ENCODE measurements at places on chromosomes 12 and 14. TPM values are rescaled to one million over a fixed set of nuclear protein-coding genes. Genes with fewer than 3 reads are reported as not detected.

DNA sequence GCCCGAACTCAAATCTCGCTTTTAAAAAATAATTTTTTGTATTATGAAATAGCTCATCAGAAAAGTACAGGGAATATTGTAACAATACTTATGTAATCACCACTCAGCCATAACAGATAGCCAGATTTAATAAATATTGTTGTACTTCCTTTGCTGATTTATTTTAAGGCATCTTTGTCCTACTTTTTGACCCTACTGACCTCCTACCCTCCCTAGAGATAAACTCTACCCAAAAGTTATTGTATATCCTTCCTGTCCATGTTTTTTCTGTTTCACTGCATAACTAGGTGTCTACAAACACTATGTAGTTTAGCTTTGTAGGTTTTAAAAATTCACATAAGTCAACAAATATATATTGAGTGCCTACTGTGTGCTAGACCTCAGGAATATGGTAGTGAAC, 25.1 kb downstream of the SOCS2 start:
- no peak for DNase-seq

CDH24 gene
- total RNA-seq, result 13.9 TPM

GRCh38 chr12:52590021-52590420, 11.2 kb downstream of the KRT72 start:
- no peak for DNase-seq

DNA sequence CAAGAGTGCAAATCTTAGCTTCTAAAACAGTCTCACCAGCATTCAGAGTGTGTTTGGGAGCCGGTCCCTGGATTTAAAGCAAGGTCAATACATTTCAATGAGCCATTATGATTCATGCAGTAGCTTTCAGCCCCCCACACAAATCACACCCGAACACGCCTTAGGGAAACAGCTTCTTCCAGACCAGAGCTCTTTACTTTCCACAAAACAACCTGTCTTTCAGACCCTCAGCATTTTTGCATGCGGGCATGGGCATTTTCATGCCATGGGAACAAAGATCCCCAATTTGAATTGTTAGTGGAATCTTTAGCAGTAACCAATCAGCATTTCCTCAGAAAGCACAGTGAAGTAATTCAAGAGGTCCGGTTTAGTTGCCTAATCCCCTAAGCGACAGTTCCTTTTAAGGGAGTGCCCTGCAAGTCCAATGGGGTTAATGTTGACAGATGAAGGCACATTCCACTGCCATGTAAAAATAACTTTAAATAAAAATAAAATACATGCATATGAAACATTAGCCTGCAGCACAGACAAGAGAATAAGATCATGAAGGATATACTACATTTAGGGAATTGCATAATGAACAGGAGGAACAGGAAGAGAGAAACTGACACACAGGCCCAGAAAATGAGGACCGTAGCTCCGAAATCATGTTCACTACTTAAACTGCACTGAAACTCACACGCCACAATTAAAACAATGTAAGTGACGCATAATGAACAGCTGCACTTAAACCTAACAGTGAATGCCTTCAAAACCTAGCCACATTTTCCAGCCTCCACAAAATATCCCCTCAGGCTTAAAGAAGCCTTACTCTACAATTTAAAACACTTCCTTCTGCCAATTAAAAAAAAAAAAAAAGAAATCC, 4.0 kb downstream of the VPS37B start:
- no peak for DNase-seq

COX8C gene
- total RNA-seq, result not detected

GRCh38 chr12:59149995-59150642, 229.8 kb upstream of the LRIG3 start:
- peak; percentile 58 for DNase-seq

All from pulmonary artery endothelial cell (primary cell).